NCI-H1048 (cell line): ENCODE measurements at places on chromosomes 4 and X.

DNA sequence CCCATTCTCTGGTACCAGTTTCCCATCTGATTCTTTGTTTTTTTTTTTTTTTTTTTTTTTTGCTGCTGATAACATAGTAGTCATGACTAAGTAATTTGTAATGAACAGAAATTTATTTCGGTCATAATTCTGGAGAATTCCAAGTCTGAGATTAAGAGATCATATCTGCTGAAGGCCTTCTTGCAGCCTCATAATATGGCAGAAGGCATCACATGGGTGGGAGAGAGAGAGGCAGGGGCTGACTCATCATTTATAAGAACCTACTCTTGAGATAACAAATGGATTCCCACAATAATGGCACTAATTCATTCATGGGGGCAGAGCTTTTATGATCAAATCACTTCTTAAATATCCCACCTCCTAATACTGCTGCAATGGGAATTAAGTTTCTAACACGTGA, 1034.3 kb downstream of the STIM2 start:
- no peak for DNase-seq

DNA sequence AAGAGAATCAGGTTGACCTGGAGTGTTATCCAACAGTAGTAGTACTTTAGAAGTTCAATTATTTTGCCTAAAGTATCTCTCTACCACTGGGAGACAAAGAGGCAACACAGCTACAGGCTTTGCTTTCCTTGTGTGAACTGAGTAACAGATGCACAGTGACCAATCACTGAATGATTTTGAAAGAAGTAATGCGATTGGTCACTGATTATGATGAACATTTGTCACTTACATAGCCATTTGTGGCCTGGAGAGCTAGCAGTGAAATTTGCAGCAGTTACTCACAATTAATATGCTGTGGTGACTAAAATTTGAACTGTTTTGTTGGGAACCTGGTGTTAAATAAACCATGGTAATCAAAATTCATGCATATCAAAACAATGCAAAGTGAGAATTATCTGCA, 508.7 kb upstream of the DIPK2B start:
- DNase-seq = no peak

GRCh38 chrX:83630662-83631061, 122.6 kb downstream of the POU3F4 start:
- DNase-seq = no peak

DNA sequence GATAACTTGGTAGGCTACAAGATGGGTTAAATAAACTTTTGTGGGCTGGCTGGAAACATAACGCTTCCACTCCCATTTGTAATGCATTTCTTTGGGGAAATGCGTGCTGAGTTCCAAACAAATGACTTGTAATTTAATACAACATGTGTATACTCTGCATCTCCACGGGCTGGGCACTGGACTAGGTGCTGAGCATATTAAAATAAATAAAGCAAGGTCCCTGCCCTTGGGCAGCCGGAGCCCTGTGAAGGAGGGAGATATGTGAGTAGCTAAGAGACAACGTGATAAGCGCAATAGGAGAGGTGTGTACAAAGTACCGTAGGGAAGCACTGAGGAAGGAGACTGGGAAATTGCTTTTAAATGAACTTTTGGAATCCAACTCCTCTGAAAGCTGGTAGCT, 147.2 kb upstream of the RBPJ start:
- DNase-seq = no peak

DNA sequence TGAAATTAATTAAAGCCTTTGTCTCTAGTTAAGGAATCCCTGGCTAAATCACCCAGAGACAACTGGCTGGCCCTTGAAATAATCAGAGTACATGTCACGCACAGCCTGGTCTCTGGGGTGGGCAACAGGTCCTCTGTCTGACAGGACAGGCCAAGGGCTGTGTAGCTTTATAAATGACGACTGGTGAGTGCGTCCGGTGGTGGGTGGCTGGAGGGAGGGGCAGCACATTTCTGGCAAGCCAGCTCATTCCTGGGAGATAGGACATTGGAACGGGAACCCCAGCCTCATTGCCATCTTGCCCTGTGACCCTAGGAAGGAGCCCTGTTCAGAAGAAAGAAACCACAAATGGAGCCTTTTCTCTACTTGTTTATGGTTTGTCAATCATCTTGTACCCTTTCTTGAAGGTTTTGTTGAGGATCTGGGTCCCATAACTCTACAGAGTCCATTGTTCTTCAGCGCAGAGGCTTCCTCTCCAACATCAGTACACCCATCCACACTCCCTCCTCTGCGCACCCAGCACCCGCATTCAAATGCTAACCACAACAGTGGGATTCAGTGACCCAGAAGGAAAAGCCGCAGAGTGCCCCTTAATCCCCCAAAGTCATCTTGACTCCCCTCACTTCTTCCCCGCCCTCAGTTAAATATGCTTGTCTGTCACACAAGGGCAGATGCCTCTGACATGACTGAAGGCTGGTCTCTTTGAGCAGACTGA, 368.1 kb downstream of the UNC5C start:
- DNase-seq = no peak

DNA sequence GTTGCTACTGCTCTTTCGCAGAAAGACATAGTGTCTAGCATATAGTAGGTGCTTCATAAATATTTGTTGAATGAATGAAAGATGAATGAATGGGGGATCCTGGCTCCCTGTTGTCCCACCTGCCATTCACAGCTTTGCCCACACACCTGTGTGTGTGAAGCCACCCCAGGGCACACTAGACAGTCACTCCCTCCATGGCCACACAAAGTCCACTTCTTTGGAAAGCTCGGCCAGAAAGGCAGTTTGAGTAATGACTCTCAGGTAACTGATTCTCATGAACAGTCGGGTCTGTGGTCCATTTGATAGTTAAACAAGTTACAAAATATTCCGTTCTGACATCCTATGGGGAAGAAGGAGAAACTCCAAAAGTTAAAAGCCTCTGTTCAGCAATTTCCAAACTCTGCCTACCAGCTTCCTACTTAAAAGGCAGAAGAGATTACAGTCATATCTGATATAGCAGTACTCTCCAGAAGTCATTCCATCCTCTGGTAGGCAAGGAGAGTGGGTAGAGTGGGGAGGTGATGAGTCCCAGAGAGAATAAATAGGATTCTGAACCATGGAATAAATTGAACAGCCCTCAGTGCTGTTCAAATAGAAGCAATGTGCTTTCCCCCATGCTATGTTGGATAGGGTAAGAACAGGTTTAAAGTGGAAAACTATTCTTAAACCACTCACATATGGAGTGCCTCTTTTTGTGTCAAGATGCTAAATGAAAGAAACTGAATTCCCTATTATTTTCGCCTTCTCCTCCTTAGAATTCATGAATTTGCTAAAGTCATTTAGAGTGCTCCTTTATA, 204.9 kb upstream of the GALNT7 start:
- DNase-seq = no peak

DNA sequence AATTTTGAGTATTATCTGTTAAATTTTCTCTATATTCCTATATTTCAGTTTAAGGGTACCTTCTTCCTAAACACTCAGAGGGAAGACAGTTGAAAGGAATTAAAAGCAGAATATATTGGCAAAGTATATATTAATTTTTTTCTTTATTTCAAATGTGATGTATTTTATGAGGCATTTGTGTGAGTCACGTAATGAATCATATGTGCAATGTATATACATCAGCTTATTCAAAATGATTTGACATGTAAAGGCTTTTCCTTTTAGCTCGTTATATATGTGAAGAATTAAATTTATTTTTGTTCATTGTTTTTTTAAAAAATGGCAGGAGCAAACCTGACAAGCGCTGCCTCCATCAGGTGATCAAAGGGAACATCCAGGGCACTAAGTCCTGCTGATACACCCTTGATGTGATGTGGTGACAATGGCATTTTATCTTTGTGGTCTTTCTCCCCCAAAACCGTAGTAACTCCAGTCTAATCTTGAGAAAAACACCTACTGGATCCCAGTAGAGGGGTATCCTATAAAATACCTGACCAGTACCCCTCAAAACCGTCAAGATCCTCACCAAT, 8.9 kb downstream of the WWC2 start:
- no peak for DNase-seq

GRCh38 chr4:105599932-105600655, 47.7 kb downstream of the ARHGEF38 start:
- no peak for DNase-seq

DNA sequence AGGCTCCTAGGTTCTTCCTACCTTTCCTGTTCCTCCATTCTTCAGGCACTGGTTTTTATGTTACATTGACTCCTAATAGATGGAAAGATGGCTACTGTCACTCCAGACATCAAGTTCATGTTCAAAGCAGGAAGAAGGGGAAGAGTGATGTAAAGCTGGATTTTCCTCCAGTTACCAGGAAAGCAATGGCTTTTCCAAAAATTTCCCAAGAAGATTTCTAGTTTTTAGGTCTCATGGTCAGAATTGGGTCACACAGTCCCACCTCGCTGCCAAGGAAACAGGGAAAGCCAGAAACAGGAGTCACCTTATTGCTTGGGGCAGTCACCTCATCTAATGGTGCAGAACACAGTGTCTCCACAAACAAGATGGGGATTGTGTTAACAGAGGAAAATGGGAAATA, 21.5 kb downstream of the RXFP1 start:
- DNase-seq = no peak

GRCh38 chrX:10901290-10901633, 209.9 kb upstream of the HCCS start:
- DNase-seq = no peak

GRCh38 chr4:66613591-66613990, 931.7 kb downstream of the CENPC start:
- no peak for DNase-seq

DNA sequence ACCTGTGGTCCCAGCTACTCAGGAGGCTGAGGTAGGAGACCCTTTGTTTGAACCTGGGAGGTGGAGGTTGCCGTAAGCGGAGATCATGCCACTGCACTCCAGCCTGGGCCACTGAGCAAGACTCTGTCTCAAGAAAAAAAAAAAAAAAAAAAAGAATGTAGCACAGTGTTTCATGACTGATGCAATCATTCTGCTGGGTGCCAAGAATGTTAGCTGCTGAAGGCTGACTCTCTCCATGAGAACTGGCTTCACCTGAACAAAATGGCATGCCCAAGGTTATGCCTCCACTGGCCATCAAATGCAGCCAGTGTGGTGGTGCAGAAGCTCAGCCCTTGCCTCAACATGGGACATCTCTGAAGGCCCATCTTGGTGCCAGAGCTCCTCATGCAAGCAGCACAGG, 412.1 kb downstream of the ADAM29 start:
- DNase-seq = no peak

GRCh38 chrX:45710081-45710801, 509.6 kb upstream of the DIPK2B start:
- DNase-seq = no peak

DNA sequence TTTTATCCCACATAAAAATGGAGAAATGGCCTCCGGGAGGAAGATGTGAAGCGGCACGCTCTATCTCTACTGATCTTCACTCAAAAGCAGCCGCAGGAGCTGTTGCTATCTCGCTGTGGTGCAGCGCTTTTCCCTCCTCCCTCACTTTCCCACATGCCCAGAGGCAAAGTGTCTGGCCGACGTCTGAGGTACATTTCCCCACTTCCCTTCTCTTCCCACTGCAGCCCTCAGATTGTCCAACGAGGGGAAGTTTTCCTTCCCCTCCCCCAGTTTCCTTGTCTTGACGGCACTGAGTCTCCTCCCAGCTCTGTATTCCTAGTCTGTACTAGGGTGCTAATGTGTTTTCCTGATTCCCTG, 660 bp upstream of the COL25A1 start:
- no peak for DNase-seq
